ENCODE measurements at places on chromosomes 2 and 18.

- peak; percentile 70 for DNase-seq
Observed at GRCh38 chr2:101473911-101474701, 806 bp downstream of the RFX8 start.

DNA sequence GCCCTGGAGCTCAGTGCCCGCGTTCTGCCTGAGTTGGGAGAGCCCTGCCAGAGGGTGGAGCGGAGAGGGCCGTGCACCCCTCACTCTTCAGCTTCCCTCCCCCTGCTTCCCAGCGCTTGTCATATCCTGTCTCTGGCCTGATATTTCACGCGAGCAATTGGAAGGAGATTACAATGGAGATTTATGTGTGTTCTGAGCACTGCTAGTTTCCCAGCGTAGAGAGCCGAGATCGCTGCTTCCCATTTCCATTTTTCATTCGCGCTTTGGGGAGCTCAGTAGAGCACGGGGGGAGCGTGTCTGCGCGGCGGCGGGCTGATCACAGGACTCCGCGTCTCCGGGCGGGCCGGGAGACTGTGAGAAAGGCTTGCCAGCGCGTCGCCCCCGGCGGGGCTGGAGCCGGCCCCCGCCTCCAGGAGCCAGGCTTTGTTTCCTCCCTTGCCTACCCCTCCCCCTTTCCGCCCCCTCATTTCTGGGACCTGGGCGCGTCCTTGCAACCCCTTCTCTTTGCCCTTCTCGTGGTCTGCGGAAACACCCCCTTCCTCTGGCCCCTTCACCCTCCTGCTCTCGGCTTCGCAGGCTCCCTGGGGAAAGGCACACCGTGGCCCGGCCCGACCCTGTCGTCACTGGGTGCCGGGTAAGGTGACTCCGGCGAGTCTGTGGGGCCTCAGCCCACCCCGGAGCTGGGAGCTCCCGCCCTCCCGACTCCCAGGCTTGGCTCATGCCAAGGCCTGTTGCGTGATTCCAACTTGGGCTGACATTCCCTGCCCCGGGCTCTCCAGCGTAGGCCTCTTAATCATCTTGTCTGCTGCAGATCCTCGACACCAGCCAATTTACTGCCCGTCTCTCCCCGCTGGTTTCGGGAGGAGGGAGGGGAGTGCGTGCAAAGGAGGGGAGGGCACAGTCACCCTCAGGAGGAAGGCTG, 5.8 kb downstream of the DLX2 start:
- no peak for DNase-seq

GRCh38 chr2:30694286-30695055, 112.8 kb downstream of the CAPN13 start:
- no peak for DNase-seq

DNA sequence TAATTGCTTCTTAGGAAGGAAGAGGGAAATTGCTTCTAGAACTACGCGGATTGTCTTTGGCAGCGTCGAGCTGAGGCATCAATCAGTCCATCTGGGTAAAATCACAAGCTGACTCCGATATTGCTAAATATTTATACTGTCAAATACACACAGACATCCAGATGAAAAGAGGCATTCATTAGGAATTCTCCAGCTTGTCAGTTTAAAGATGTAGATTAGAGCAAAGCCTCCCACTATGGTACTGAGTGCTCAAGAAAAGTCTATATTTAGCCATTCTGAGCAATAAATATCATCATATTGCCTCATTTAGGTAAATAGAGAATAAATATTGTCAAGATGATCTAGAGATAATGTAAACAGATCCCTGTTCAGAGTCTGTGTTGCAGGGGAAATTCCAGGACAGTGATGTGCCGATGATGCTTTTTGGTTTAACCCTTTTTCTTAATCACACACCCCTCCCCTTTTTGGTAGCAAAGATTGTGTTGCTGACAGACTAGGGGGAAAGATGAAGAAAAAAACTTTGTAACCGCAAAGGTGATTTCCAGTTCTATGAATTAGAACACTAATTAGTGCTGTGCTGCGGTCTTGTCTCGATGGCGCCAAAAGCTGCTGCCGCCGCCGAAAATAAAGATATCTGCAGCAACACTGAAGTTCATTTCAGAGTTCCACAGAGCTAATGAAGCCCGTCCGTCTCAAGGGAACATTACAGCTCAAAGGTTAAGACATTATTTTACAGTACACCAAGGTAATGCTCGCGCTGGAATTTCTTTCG, 171.8 kb downstream of the PTGR3 start:
- no peak for DNase-seq

- DNase-seq: no peak
Observed at GRCh38 chr2:10216677-10217488, 85.8 kb upstream of the HPCAL1 start.

- DNase-seq: no peak
Observed at GRCh38 chr18:3037423-3037915, 24.5 kb upstream of the LPIN2 start.

DNA sequence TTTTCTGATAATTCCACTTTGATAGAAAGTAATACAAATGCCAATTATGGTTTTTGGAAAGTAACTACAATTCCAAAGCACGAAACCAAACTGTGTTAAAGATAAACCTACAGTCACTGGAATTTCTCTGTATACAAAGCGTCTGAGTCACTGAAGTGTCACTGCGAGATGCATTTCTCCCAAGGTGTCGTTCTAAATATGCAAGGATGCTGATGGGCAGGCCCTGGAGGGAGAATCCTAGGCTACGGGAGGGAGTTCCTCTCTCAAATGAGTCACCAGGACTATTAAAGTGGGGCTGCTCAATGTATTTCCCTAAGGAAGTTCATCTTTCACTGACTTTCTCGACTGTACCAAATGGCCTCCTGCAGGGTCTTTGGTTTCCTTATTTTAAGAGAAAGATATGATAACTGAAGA, 163.8 kb upstream of the STK17B start:
- DNase-seq: no peak

DNA sequence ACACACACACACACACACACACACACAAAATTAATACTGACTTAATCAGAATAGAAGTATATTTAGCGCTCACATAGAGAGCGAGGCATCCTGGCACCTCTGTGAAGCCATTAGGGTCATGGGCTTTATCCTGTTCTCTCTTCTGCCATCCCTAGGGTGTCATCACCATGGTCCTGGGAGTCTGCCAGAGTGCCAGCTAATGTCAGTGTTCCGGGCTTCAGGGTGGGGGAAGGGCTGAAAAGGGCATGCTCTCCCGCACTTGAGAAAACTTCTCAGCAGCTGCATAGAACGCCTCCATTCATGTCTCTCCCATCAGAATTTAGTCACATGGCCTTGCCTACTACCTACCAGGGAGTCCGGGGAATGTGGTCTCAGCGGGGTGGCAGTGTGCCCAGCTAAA, 19.7 kb upstream of the DYNC2LI1 start:
- DNase-seq: peak; percentile 7

DNA sequence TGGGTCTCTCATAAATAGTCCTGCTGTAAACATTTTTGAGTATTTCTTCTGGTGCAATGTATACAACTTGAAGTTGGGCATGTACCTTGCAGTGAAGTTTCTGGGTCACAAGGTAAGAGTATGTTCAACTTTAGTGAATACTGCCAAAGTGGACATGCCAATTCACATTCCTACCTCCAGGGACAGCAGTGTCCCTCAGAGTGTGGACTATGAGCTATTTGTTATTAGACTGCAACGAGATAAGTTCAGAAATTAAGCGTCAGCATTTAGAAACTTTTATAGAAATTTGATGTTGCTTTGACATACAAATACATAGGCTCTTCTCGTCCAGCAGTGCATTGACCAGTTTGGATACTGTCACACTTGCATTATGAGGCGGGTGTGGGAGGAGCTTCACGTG, 7.2 kb upstream of the ACKR3 start:
- DNase-seq: no peak

DNA sequence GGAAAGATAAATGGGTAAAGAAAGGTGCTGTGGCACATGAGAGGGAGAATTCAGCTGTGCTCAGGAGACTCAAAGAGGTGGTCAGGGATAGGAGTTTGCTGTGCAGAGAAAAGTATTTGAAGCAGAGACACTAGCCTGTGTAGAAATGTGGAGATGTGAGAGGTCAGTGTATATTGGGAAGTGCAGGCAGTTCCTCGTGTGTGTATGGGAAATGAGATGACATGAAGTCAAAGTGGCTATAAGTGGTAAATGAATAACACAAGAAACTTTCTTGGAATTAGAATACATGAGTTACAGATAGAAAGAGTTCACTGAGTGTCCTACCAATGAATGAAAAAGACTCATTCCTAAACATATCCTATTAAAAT, 11.6 kb downstream of the MAP3K20 start:
- DNase-seq: no peak

DNA sequence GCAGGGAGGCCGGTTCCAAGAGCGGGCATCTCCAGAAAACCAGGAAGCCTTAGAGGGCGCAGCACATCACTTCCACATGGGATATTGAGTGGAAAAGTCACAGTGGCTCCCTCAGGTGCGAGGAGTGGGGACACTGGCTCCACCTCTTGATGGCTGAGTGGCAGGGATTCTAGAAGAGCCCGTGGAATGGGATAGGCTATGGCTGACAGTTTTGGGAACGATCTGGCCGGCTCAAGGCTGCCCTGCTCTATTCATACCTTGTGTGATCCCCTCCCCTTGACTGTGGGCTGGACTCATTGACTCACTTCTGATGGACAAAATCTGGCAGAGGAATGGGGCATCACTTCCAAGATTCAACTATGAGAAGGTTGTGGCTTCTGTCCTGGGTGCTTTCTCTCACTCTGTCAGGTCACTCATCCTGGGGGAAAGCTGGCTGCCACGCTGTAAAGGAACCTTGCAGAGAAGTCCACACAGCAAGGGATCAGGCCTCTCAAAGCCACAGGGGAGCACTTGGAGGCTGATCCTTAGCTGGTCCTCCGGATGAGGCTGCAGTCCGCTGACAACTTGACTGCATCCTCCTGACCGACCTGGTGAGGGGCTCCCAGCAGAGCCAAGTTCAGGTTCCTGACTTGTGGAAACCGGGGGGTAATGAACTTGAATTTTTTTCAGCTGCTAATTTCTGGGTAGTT, 46.7 kb upstream of the HS6ST1 start:
- DNase-seq: no peak

GRCh38 chr2:112253261-112253815, 1.5 kb downstream of the ZC3H8 start:
- no peak for DNase-seq

DNA sequence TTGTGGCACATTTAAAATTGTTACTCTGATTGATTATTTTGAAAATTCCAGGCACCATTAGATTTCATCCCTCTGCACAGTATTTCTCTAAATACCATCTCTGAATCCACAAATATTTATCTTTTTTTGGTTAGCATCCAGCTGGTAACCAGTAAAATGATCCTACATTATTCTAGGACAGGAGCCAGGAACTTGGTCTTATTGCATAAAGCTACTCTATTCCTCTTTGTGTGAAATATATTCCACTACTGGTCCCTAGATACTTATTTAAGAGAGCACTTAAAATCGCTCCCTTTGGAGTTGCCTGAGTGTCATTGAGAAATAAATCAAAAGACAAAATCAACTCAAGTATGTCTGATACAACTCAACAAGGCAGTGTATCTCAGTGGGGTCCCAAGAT, 7.4 kb upstream of the MBOAT2 start:
- no peak for DNase-seq

- DNase-seq: no peak
Observed at GRCh38 chr2:196160101-196160500, 11.3 kb downstream of the STK17B start.

DNA sequence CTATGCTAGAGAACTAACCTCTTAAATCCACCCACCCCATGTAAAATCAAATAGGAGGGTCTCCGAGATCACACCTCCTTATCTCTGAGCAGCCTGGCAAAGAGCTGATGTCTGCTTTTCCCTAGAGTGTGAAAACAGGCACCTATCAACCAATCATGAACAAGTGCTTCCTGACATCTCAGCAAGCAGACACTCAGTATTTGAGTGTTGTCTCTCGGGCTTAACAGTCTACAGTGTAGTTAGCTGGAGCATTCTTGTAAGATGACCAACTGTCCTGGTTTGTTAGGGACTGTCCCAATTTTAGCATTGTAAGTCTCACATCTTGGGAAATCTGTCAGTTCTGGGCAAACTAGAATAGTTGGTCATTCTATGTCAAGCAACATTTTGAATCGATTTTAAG, 26.4 kb downstream of the MARCHF4 start:
- DNase-seq: no peak

DNA sequence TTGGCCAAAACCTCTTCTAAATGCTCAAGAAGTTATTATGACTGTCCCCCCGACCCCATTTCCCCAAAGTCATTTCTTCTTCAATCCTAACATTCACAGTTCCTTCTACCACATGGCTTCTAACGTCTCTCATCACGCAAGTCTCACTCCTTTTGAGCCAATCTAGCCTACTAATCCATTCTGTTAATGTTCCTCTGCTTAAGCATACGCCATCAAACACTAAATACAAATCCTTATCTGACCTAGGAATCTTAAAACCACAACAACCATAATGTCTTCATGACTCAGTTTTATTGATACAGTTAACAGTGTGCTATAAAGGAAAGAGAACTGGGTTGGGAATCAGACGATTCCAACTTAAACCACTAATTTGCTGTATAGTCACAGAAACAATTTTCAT, 23.9 kb downstream of the HNRNPLL start:
- no peak for DNase-seq

GRCh38 chr2:67341336-67341735, 55.8 kb upstream of the ETAA1 start:
- DNase-seq: no peak

DNA sequence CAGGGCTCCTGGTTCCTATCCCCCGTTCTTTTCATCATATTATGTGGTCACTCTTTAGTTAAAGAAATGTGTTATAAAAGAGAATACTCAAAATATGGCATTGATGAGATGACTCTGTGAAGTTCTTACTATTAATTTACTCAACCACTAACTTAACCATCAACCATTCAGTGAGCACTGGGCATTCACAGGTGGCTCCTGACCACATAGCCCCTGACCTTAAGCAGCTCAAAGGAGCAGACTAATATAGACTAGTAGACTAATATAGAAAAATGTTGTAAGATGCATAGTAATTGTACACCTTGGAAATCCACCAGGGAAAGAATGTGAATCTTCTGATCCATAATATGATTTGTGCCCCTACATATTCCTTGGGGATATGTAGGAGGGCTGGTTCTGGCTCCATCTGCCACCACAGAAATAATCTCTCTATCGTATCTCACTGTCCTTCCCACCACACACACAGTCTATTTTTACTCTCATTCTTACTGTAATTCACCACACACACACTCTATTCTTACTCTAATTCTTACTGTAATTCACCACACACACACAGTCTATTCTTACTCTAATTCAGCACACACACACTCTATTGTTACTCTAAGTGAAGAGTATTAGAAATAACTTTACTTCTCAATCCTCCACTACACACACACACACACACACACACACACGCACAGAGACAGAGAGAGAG, 188.9 kb upstream of the ITGA4 start:
- no peak for DNase-seq

DNA sequence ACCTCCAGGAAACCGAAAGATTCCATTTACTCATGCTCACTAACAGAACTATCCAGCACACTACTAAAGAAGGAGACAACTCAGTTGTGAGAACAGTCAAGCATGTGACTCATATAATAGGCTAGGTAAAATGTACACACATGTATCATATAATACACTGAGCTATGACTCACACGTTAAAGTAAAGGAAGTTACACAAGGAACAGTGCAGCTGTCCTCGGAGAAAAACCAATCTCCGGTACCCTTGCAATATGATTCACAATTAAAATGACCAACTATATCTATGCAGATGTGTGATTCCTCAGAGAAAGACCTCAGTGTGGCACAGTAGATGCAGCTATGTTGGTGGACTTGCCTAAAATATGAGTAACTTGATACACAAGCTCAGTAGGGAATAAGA, 76.5 kb downstream of the STRN start:
- DNase-seq: no peak

- DNase-seq: peak; percentile 9
Observed at GRCh38 chr2:55804535-55804934, 110.9 kb upstream of the PNPT1 start.

Data from nephron progenitor cell (in vitro differentiated cells).